ENCODE measurements at places on chromosomes 4 and X.
A peak's percentile ranks its signal among the peaks of the same experiment; 100 is the strongest.

GRCh38 chr4:4572821-4573220, 31.0 kb upstream of the STX18 start:
- no peak for DNase-seq

DNA sequence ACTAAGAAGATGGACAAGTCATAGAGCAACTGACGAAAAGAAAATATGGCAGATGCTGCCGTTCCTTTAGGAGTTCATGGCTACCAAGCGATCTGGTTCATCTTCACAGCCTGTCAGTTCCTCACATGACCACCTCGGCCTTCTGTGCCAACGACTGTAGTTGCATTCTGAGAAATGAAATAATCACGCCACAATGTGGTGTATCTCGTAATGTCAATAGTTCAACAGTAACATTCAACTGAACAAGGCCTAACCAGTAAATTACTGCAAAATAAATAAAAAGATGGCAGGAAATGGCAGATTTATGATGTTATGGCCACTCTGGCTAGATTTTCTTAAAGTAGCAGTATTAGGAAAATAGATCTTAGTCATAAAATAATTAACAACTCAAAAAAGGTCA, 4.4 kb downstream of the GPRIN3 start:
- DNase-seq, result no peak

- no peak for DNase-seq
Measured at GRCh38 chr4:39354254-39354552, 12.0 kb downstream of the RFC1 start.

DNA sequence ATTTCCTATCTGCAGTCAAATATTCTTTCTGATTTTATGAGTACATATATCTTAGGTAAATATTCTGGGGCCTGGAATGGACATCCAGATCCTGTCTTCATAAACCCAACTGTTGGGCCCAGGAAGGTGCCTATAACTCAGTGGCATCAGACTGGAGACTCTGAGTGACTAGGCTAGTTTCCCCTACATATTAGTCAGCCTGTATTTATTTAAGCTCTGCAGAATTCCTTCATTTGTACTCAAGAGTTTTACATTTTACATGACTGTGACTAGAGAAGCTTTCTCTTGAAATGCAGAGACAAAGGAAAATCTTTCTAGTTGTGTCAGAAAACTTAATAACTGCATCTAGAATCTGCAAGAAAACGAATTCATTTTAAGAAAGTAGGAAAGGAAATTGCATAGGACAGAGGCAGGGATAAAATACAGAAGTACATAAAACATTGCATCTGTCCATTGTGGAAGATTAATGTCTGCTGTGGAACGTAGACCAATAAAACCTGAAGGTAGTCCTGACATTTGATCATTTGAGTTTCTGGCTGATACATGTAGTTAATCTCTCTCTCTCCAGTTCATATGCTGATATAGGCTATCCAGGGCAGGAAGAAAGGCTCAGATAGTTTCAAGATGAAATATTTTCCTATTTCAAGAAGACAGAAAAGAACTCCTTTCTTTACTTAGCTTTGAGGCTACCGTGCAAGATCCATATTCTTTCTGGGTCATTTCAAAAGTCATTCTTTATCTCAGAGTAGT, 78.2 kb downstream of the OPHN1 start:
- no peak for DNase-seq

- no peak for DNase-seq
Measured at GRCh38 chr4:106287353-106287969, 28.5 kb downstream of the TBCK start.

- no peak for DNase-seq
Measured at GRCh38 chr4:145071560-145071959, 26.4 kb downstream of the ANAPC10 start.

- DNase-seq, result no peak
Measured at GRCh38 chr4:78155616-78156105, 98.5 kb downstream of the FRAS1 start.

GRCh38 chr4:77872723-77873445, 10.3 kb downstream of the MRPL1 start:
- no peak for DNase-seq

DNA sequence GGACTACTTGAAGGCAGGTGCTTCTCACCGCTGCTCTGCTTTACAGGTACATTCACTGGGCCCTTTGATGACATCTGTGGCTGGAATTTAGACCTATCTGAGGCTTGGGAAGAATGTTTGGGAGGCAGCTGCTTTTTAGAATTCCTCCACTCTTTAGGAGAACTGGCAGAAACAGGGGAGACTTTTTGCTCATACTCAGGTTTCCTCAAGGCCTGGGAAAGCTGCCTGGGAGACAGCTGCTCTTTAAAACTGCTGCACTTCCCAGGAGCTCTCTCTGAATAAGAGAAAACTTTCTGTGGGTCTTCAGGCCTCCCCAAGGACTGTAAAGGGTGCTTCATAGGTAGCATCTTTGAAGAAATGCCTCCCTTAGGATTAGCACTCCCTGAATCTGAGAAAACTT, 14.3 kb downstream of the CT47C1 start:
- DNase-seq, result no peak

- no peak for DNase-seq
Measured at GRCh38 chr4:187019896-187020295, 296.2 kb upstream of the FAT1 start.

DNA sequence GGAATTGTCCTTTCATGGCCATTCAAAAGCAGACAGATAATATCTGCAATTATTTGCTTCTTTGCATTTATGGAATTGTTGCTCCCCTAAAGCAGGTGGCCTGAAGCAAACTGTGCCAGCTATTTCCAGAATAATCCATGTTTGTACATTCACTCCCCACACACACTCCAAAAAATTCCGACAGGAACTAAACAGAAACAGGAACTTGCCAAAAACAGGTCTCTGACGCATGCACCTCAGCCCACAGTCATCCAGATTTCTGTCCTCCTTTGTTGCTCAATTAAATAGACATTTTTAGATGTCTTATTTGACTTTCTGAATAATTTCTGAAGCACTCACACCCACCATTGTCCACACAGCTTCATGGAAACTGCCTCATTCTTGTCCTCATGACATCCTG, 71.5 kb upstream of the EDNRA start:
- no peak for DNase-seq

DNA sequence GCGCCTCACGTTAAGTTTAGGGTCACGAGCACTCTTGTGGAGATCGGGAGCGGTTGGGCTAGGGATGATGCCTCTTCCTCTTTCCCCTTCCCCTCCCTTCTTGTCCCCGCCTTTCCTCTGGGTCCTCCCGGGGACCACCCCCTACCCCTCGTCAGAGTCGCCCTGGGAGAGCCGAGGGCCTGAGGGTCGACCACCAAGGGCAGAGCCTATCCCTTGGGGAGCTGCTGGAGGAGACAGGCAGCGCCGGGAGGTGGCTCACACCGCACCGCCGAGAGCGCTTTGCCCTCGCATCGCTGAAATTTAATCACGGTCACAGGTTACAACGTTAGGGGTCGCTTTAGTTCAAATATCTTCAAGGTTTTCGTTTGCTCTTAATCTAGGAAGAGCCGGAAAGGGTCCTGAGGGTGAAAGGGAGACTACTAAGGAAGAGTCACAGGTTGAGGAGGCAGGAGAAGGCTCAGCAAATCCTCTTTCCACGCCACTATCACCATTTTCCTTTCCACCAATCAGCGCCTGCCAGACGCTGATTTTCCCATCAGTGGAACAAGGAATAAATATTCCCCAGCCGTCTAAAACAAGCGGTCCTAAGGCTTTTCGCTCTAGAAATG, 528 bp upstream of the SNCA start:
- DNase-seq, result no peak

DNA sequence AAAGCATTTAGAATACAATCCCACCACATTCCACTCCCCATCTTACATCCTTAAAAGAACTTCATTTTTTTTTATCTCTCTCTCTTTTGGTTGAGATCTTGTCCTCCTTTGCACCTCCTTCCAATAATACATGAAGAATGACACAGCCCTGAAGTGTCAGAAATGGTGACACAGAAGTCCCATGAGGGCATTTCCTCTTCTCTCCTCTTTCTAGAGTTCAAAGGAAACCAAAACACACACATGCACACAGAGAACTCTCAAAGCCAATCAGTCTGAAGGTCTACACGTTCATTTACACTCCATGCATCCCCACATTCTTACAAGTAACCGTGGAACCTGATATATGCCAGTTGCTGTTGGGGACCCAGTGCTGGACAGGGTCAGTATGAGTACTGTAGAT, 450.7 kb downstream of the HNRNPD start:
- no peak for DNase-seq

- no peak for DNase-seq
Measured at GRCh38 chrX:24925430-24925829, 90.3 kb downstream of the ARX start.

- DNase-seq, result peak; percentile 93
Measured at GRCh38 chr4:40199999-40200874, 3.4 kb downstream of the RHOH start.

DNA sequence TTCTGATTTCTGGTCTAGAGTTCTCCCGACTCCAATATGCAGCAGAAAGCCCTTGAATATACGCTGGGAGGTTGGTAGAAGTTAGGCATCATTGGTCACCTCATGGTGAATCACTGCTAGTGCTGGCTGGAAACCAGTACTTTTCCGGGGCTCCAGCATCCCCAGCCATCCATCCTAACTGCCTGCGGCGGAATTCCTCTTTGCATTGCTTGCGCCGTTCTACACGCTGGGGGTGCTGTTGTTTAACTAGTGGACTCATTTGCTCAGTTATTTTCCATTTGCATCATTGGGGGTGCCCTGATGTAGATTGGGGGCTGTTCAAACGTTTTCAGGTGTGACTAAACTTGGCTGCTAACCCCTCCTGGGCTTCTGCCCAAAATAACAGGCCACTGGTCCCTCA, 23.3 kb upstream of the GPR50 start:
- DNase-seq, result no peak

- peak; percentile 8 for DNase-seq
Measured at GRCh38 chr4:37073226-37073840, 171.2 kb upstream of the NWD2 start.

DNA sequence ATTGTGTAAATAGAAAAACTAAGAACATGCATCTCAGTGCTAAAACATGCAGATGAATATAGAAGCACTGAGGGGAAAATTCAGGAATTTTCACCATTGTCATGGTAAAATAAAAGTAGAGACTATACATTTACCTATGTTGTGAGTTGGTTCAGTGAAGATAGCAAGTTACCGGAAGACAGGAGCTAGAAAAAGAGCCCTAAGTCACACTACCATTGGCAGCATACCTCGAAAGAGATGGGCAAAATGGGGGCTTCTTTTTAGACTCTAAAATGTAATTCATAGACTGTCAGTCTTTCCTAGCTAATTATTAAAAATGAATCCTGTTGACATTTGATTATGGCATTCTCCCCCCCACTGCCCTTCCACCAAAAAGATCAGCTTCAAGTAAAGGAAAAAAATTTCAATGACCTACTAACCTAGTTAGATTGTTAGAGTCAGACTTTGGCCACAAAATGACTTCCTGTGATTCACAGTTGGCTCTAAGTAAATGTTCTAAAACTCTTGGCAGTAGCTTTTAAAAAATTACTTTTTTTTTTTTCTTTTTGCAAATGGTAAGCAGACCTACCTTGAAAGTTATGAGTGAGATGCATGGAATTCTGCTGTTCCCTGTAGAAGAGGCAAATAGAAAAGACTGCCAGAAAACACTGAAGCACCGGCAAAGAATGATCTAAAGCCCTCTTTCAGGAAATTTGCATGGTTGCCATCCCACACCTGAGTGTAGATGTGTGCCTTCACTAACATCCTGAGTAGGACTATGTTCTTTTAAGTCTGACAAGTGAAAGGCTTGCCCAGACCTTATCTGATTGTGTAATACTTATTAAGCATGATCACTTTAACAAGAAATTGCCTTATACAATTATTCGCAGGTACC, 26.4 kb upstream of the ARSJ start:
- no peak for DNase-seq

DNA sequence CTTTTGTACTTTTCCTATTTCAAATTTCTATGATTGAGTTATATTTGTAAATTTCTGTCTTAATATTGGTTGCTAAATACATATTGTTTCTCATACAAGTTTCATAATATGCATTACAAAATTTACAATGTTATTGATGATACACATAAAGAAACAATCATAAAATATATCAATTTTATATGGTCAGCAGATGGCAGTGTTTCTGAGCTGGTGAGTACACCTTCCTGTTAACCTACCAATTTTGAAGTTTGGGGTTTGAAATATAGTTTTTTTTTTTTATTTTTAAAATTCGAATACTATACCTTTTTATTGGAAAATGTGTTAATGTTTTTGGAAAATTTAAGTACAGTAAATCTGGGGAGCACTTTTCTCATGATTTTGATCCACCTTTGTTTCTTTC, 1953.1 kb upstream of the ADGRL3 start:
- no peak for DNase-seq

GRCh38 chrX:96483647-96484160, 200.9 kb upstream of the DIAPH2 start:
- DNase-seq, result no peak

- DNase-seq, result no peak
Measured at GRCh38 chr4:8672486-8672885, 79.9 kb downstream of the CPZ start.

DNA sequence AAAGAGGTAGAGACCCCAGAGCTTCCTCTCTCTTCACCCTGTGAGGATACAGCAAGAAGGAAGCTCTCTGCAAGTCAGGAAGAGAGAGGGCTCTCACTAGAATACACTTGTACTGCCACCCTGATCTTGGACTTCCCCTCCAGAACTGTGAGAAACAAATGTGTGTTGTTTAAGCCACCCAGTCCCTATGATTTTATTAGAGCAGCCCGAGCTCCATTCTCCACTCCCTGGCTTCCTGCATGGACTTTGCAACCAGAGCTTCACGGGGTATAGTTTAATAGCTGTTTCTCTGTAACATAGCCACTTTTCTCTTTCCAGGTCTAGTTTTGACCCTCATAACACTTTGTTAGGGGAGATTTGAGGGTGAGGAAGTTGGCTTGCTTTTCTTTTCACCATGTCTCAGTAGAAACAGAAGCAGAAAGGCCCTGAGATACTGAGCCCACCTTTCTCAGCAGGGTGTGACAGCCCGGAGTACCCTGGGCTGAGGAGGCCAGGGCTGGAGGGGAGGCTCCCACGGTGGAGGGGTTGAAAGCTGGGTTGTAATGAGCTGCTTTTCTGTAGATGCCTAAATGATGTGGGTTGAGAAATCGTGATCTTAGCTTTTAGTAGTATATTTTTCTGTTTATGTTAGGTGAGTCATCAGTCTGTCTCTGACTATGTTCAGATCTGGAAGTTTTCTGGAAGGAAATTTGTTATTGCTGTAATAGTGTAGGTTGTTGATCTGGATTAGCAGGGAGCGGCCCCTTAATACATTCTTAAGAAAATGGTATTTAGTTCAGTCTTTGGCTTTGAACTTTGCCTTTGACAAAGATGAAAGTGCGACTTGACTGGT, 118.6 kb downstream of the PTTG2 start:
- no peak for DNase-seq

GRCh38 chrX:43450355-43450754, 205.7 kb upstream of the MAOA start:
- no peak for DNase-seq

DNA sequence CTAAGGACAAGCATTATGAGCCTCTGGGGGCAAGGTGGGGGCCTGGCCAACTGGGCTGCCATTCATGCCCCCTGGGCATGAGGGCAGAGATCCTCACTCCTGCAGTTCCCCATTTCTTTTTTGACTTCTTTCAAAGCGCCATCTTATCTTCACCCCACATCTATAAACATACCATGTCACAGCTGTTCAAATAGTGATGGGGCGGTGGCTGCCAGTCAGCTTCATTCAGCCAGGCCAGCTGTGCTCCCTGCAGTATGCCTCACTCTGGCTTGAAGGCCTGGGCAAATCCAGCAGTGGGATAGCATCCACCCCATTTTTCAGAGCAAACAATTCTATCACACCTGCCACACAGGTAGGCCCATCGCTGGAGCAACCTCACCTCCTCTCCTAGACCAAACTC, 85.5 kb downstream of the NHSL2 start:
- DNase-seq, result no peak
